Activated T-helper 1 cell treated with Interleukin-2 at 50 U/mL for 16 hours (primary cell): ENCODE measurements at places on chromosomes 2 and 18.

- no peak for DNase-seq
Measured at GRCh38 chr2:45140675-45141074, 131.4 kb upstream of the SIX2 start.

- DNase-seq = no peak
Measured at GRCh38 chr2:188024811-188025210, 266.9 kb upstream of the GULP1 start.

DNA sequence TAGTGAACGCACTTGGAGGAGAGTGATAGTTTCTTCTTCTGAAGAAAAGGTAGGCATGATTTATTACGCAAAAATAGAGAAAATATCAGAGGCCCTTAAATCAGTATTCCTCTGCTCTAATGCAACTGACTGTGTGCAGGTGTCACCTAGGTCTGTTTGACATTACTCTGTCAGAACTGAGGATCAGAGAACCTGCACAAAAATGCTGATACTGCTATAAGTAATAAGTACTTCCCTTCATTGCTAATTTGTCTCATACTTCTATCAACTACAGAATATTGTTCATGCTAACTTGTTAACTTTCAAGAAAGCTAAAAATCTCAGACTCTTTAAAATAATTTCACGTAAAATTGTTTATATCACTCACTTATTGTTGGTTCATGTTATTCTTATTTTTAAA lies 358.5 kb downstream of the ZNF804A start:
- no peak for DNase-seq

DNA sequence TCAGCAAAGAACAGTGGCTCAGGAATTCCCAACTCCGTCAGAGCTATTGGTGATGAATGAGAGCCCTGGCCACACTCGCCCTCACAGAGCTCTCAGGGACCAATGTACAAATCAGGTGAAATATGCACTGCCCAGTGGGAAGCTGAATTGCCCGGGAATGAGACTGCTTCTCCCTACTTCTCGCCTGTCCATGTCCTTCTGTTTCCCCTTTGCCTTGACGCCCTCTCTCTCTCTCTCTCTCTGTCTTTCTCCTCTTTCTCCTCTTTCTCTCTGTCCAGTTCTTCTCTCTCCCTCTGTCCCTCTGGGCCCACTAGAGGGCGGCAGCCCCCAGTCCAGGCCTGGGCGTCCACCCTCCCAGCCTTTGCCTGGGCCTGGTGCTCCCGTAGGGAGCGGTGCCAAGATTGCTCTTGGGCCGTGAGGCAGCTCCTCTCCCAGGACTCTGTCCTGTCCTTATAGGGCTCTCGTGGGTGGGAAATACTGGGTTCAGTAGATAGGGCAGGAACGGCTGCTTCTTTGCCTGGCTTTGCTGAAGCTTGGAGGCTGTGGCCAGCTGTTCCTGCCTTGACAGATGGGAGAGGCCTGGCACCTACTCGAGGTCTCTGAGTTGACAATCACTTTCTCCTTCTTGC lies 28.4 kb upstream of the PUM2 start:
- no peak for DNase-seq

GRCh38 chr2:161199912-161200701 lies 39.9 kb downstream of the TANK start:
- no peak for DNase-seq

GRCh38 chr2:52532956-52533355 lies 1234.6 kb upstream of the CHAC2 start:
- DNase-seq = no peak

DNA sequence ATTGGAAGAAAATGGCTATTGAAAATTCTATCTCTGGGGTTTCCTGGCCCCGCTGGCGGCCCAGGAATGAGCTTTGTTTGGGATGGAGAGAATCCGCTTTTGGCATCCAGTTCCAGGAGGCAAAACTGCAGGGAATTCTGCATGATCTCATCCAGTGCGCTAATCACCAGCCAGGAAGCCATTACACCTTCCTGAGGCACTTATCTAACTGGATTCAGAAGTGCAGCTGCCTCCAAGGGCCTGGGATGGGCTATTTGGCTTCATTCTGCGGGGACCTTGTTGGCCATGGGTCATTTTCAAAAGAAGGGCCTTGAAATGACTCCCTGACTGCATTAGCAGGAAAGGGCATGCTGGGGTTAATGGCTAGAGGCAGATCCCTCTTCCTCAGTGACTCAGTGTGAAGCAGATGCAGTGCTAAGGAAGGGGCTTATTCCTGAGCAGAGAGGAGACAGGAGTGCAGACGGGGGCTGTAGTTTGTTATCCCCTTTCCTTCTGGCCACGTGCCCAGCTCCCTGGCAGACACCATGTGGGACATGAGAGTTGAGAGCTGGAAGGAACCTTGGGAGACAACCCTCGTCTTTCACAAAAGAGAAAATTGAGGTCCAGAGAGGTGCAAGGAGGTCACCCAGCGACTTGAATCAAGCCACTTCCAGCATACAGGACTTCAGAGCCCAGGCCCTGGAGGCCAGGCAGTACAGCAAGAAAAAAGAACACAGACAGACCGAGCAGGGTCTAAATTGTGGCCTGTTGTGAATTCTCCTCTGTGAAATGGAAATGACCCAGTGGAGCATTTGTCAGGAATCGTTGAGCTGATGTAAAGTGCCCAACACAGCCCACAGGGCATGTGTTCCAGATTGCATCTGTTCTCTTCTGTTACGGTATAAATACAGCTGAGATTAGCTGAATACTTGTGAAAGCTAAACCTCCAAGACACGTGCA lies 161.8 kb downstream of the PRKCE start:
- no peak for DNase-seq

- no peak for DNase-seq
Measured at GRCh38 chr18:12420821-12421421, 13.2 kb downstream of the PRELID3A start.

- DNase-seq = no peak
Measured at GRCh38 chr18:37639846-37640245, 74.2 kb upstream of the CELF4 start.

GRCh38 chr2:170180031-170180566 lies 2.2 kb downstream of the MYO3B start:
- no peak for DNase-seq

GRCh38 chr2:7819316-7819715 lies 862.5 kb upstream of the ID2 start:
- no peak for DNase-seq

DNA sequence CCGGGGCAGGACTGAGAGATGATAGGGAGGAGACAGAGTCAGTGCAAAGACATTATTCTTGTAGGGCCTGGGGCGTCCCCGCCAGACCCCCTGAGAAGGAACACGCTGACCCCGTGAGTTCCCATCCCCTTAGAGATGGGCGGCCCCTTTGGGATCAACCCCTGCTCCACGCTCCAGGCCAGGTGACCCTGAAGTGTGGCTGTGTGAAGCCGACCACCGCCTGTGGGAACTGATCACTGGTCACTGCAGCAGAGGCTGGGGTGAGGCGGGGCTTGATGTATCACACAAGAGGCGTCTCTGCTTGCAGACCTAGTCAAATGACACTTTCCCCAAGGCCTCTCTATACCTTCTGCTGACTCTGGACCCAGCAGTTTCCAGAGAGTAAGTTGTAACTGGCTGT lies 157.4 kb upstream of the TWIST2 start:
- no peak for DNase-seq

GRCh38 chr18:8242151-8242696 lies 367.0 kb upstream of the RAB12 start:
- DNase-seq = no peak

- no peak for DNase-seq
Measured at GRCh38 chr2:137096693-137097092, 331.3 kb downstream of the THSD7B start.

GRCh38 chr2:183232161-183232865 lies 108.1 kb downstream of the NUP35 start:
- no peak for DNase-seq

DNA sequence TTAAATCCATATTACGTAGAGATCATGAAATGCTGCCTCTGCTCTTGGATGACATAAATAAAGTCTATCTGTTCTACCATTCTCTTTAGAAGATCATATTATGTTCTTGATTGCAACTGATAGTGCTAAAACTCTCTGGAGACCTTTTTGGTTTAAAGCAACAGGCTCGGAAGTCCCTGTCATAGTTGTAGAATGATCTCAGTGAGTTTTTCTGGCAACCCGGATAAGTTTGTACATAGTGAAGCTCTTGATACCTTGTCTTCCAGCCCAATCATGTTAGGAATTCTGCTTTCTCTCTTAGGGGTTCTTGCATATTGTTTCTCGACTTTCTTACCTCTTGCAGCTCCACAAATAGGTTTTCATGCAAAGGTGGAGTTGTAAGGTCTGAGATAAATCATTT lies 156.1 kb downstream of the TTC27 start:
- no peak for DNase-seq

GRCh38 chr2:7667260-7667757 lies 750.1 kb downstream of the RNF144A start:
- no peak for DNase-seq

- DNase-seq = no peak
Measured at GRCh38 chr2:58271826-58272225, 30.7 kb upstream of the FANCL start.

- DNase-seq = no peak
Measured at GRCh38 chr2:157256626-157257025, 879 bp upstream of the GALNT5 start.

GRCh38 chr2:144965172-144965571 lies 445.3 kb upstream of the ZEB2 start:
- no peak for DNase-seq

- DNase-seq = no peak
Measured at GRCh38 chr18:55000529-55000928, 41.3 kb upstream of the CCDC68 start.

DNA sequence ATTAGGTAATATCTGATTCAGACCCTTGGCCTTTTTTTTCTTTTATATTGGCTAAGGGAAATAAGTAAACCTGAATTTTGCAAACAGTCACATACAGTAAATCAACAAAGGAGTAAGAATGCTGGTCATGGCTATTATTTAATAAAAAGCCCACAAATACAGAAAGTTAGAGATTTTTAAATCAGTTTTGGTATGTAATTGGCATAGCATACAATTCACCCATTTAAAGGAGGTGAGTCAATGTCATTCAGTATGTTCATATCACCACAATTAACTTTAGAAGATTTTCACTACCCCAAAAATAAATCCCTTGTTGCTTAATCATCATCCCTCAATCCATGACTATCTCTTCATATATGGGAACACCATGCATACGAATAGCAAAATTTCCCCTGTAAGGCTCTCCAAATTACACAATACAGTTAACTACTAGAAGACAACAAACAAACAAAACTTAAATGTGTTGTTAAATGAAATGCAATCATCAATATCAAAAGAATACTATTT lies 45.9 kb upstream of the NYAP2 start:
- DNase-seq = no peak

DNA sequence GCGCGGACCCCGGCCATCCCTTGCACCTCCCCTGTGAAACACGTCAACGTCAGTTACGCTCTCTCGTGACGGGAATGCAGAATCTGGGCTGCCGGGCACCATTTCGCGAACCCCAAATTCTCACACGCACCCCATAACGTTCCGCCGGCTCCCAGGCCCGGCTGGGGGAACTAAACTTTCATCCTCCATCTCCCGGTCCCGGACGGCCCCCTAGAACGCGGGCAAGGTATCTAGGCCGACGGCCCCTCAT lies 544 bp downstream of the DNAJC27 start:
- DNase-seq = no peak

DNA sequence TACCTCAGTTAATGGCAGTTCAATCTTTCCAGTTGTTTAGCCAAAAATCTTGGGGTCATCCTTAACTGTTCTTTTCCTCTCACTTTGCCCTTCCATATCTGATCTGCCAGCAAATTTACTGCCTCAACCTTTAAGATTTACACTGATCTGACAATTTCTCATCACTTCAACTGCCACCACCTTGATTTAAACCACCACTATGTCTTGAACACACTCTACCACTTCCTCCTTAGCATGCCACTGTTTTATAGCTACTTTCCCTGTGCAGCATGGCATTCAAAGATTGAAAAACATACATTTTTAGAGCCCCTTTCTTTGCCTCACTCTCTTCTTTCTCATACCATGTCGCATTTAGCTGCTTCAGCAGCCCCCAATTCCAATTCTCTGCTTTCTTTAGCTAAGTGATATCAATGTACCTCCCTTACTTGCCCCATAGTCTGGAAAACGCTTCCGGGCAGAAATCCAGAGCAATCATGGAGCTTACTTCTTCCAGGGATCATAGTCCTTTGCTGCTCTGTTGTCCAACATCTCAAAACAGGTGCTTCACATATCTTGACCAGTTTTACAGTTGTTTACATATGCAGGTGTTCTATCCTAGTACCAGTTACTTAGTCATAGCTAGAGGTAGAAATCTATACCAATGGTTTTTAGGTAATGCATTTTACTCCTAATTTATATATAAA lies 10.9 kb downstream of the PGAP1 start:
- no peak for DNase-seq

DNA sequence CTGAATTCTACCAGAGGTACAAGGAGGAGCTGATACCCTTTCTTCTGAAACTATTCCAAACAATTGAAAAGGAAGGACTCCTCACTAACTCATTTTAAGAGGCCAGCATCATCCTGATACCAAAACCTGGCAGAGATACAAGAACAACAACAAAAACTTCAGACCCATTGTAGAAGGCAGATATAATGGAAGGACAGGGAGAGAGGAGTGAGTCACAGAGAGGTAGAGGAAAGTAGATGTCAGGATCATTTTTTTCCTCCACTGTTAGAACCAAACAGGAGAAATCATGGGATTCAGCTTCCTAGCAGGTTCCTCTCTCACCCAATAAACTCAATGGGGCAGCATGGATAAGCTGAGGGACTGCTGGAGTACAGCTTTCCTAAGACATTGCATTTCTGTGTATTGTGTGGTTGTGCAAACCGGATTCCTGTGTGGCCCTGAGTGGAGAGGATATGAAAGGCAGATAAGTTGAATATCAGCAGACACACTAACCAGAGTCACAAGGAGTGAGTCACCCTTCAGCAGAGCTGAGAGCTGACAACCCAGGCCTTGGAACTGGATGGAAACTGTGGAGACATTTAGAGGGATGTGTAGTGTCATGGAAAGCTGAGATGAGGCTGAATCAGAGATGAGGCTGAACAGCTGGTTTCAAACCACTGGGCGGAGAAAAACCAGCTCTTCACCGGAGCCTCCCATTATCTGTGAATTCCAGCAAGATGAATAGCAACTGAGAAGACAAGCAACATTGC lies 60.9 kb upstream of the MMADHC start:
- DNase-seq = no peak

- DNase-seq = no peak
Measured at GRCh38 chr2:119751706-119752105, 8.0 kb upstream of the PTPN4 start.

DNA sequence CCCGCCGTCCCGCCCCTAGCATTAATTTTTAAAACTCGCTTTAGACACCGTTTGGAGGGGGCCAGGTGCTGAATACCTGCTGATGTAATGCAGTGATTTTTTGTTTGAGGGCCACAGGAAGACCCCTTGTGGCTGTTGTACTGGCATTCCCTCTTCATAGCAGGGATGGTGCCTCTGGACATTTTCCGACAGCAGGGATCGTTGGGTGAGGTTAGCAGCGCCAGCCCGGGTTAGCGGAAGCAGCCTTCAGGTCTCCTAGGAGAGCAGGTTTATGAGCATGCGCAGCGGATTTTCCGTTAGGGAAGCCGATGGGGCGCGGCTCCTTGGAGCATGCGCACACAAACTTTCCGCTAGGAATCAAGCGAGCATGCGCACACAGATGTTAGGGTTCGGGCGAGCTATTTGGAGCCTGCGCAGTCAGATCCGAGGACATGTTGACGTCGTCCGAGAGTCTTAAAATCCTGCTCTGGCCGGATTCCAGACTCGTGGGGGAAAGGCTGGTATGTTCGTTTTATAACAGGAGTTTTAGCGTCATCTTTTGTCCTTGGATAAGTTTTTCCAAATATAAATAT lies 17.2 kb upstream of the C2orf74 start:
- DNase-seq = peak; percentile 84
